Ecto neural progenitor cell (in vitro differentiated cells): ENCODE measurements at places on chromosomes 5 and 9.

GRCh38 chr9:128034821-128035652, 32.1 kb downstream of the NAIF1 start:
- DNase-seq, result peak; percentile 75

GRCh38 chr5:103513701-103514100, 48.9 kb downstream of the NUDT12 start:
- no peak for DNase-seq

GRCh38 chr5:56457887-56458812, 225.0 kb upstream of the ANKRD55 start:
- no peak for DNase-seq

DNA sequence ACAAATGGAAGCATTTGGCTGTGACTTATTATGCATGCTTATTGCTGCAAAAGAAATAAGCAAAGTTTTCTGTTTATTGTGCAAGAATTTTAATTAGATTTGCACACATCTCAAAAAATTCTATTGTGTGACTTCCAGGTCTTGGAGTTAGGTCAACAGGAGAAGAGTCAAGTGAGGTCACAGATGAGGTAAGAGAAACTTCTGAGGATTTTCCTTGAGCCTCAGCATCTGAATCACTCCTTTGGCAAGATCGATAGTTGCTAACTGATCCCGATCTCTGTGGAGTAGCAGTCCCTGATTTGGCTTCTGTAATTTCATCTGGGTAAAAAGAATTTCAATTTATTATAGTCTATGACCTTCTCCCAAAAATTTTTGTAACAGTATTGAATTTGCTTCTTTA, 6.9 kb upstream of the TTC33 start:
- no peak for DNase-seq

GRCh38 chr5:594226-594860, 17.8 kb upstream of the CEP72 start:
- DNase-seq, result peak; percentile 24

GRCh38 chr9:32486839-32487562, 39.0 kb downstream of the RIGI start:
- DNase-seq, result no peak

- DNase-seq, result no peak
These were observed 50.5 kb upstream of the FCN1 start for GRCh38 chr9:134968011-134968822.

DNA sequence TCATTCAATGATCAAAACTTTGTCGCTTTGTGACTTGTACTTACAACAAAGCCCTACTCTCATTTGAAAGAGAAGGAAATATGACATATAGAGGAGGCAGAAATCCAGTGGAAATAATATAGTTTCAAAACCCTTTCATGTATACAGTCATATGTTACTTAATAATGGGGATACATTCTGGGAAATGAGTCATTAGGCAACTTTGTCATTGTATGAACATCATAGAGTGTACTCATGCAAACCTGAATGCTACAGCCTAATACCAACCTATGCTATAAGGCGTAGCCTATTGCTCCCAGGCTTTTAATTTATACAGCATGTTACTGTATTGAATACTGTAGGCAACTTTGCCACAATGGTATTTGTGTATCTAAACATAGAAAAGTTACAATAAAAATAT, 69.0 kb upstream of the SMC2 start:
- no peak for DNase-seq

DNA sequence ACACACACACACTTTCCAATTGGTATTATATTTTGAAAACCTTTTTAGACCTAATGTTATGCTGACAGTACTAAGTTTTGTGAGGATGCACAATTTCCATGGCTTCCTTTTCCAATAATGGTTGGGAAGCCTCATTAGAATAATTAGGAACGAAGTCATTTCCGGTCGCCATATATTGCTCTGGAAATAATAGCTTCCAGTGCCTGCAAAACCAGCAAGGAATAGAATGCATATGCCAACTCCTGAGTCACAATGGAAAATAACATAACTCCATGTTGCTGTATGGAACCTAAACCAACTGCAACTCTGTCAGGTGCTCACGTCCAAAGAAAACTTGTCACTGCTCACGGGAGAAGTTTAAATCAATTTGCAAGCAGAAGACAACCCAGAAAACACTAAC, 222.0 kb downstream of the EBF1 start:
- DNase-seq, result no peak

DNA sequence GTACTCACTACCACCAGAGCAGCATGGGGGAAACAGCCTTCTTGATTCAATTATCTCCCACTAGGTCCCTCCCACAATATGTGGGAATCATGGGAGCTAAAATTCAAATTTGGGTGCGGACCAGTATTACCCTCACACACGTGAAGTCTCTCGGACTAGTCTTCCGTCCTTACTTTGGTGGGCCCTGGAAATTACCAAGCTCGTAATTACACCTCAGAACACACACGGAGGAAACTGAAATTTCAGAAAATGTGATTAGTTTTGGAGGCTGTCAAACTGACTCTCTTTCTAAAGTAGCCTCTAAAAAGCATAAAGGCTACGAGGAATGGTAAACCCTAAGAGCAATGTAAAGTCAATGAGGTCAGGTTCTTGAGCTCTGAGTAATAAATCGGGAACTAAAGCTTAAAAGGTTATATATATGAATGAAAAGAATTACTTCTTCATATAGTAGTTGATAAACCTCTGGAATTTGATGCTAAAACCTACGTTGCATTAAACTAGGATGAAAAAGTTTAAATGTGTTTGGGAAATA, 842 bp upstream of the FEM1C start:
- no peak for DNase-seq

- DNase-seq, result no peak
These were observed 35.3 kb upstream of the TMED7 start for GRCh38 chr5:115661101-115661500.
